NCI-H1092 (cell line): ENCODE measurements at places on chromosomes 4 and X.

GRCh38 chrX:133544115-133544514 is 128.8 kb upstream of the GPC4 start:
- DNase-seq = no peak

GRCh38 chr4:116099596-116099995 is 985.8 kb downstream of the TRAM1L1 start:
- no peak for DNase-seq

- DNase-seq = no peak
Observed at GRCh38 chrX:68647156-68647957, at the start of gene STARD8. Gene STARD8, plus strand, starts transcription at chrX:68647666. Its CDS starts 217 bp downstream, at chrX:68647883.

DNA sequence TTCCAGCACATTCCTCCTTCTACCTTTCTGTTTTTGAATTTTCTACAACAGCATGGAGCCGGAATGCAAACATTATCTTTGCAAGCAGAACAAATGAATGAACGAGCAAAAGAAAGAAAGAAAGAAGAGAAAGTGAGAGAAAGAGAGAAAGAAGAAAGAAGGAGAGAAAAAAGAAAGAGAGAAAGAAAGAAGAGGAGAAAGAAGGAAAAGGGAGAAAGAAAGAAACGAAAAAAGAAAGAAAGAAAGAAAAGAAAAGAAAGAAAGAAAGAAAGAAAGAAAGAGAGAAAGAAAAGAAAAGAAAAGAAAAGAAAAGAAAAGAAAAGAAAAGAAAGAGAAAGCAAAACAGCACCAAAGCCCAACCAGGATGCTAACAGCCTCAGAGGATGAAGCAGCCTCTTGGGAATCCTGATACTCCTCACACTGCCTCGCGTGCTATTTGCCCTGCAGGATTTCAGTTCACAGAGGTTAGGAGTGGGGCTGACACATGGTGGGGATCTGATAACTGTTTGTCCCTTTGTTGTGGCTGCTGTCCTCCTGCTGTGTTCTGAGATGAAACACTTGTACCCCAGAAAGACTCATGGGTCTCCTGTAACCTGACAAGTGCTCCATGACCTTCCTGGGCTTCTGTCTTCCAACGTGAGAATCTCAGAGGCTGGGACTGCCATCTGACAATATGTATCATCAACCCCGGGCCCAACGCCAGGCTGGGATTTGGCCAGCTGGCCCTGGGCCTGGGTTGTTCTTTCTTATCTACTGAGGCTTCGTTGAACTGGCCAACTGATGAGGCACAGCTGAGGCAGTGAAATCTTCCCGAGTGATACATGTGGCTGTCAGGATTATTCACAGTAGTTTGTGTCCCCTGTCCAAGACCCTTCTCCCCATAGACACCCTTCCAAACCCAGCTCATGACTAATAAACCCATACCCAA is 61.0 kb downstream of the SEPSECS start:
- peak; percentile 83 for DNase-seq

DNA sequence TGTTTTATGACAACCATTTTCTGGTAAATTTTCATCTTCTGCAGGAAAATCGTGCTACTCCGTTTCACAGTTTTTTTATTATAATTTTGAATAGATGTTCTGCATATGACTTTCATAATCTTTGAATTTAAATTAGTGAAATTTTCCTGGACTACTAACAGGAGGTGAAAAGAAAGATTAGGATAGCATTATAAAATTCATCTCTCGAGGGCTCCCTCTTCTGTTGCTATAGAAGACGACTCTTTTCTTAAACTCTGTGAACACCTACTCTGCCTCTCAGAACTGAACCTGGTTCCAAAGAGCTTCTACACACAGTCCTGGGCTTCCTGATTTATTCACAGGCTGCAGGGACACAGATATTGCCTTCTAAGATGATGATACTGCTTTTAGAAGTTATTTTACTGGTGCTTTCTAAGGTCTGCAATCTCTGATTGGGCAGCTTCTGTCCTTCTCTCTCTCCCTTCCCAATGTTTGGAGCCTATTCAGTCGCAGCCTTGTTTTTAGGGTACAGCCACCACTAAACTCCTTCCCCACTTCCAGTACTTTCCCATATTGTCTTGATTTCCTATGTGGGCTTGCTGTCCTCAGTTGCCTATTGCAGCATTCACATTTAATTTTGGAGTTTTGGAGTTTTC is 10.1 kb upstream of the SAP30 start:
- no peak for DNase-seq

- no peak for DNase-seq
Observed at GRCh38 chrX:38008658-38009057, 2.3 kb downstream of the SYTL5 start.

DNA sequence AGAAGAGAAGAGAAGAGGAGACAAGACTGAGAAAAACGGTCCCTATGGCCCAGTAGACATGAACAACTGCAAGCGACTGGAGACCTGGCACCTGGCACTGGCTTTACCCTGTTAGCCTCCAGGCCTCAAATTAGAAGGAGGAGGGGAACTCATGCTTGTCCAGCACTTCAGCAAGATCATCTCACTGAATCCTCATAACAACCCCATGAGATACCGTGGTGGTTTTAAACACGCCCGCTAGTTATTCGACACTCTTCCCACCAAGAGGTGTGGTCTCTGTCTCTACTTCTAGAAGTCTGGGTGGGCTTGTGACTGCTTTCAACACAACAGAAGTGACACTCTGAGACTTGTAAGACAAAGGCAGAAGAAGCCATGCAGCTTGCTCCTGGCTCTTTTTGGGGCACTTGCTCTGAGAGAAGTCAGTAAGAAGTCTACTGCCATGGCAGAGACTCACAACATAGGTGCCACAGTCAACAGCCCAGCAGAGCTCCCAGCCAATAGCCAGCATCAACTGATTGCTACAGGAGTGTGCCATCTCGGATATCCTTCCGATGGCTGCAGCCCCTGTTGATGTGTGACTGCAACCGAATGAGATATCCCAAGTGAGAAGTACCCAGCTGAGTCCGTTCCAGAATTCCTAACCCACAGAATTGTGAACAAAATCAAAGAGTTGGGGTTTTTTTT is 34.0 kb upstream of the BCOR start:
- DNase-seq = no peak

DNA sequence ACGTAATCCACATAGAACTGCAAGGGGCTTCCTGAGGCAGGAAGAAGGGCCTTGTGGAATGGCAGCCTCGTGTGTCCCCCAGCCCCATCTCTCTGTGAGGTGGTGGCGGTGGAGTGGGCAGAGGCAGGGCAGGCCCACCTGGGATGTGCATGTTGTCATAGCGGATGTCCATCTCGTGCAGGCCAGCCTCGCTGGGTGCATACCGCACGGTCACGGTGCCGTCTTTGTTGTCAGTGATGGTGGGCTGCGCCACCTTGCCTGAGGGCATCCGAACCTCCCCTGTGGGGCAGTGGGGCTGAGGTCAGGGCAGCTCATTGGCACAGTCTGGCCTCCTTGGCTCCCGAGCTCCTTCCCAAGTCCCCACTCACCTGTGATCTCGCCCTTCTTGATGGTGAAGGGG is 20.4 kb downstream of the FLNA start:
- DNase-seq = no peak

DNA sequence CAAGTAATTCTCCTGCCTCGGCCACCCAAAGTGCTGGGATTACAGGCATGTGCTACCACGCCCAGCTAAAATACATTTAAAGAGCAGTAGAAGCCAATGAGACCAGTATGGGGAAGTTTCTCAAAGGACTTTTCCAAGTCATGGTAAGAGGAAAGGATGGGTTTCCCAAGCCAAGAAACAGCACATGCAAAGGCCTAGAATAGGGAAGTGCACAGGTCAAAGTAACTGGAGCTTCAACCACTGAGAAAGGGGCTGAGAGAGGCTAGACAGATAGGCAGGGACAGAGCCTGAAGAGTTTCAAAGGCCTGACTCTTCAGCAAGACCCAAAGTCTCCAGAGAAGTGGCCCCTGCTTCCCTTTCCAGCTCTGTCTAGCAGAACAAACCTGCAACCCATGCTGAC is 162.1 kb downstream of the CORIN start:
- no peak for DNase-seq

GRCh38 chrX:130170752-130171445 is 863 bp upstream of the RAB33A start:
- peak; percentile 88 for DNase-seq

- no peak for DNase-seq
Observed at GRCh38 chrX:35699642-35700041, 98.5 kb upstream of the MAGEB16 start.

GRCh38 chr4:140059159-140059558 is 94.8 kb downstream of the MAML3 start:
- no peak for DNase-seq

GRCh38 chrX:38045538-38046096 is 39.3 kb downstream of the SYTL5 start:
- no peak for DNase-seq

GRCh38 chrX:124217304-124218251 is 114.9 kb upstream of the TEX13D start:
- no peak for DNase-seq

DNA sequence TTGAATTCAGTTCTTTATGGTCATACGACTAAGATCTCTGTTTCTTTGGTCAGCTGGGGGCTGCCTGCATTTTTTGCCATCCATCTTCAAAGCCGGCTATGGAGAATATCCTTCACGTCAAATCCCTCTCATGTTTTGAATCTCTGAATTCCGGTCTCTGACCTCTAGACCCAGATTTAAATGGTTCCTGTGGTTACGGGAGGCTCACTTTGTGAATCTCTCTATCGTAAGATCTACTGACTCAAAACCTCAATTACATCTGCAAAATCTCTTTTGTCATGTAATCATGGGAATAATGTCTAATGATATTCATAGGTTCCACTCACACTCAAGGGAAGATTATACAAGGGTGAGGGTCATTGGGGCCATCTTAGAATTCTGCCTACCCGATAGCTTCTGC is 5.7 kb upstream of the MPC1L start:
- DNase-seq = no peak

DNA sequence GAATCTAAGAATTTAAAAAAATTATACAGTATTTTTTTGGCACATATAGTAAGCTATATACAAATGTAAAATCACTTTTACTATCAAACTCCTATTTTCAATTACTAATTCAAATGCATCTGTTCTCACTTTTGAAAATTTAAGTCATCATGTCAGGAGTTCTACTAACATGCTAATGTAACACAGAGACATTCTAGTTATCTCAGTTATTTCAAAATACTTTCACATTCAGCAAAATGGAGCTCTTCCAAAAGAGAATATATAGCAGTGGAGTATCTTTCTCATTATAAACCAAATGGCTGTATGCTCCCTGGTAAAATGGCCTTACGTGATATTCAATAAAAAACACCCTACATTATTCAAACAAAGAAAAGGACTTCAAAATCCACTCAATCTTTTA is 42.3 kb downstream of the RFC1 start:
- no peak for DNase-seq

DNA sequence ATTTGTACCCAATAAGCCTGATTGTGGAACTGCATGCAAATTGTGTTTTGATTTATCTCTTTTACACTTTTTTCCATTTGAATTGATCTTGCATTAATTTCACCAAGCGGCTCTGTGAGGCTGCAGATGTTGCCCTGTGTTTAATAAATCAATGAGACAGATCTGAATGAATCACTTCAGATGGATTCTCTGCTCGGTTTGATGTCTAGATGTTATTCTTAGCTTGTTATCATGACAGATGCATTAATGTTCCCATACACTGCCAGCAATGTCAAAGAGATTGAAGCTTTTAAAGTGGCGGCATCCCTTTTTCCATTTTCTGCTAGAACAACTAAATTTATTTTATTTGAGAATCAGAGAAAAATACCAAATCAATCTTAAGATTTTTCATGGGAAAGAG is 6.3 kb downstream of the DACH2 start:
- DNase-seq = no peak

GRCh38 chrX:119552508-119552907 is 12.7 kb downstream of the STEEP1 start:
- no peak for DNase-seq

GRCh38 chr4:55125763-55126541 is 557 bp upstream of the KDR start:
- DNase-seq = no peak

GRCh38 chr4:5710961-5711478 is at the start of gene EVC:
Gene EVC, plus strand, starts transcription at chr4:5711201. Its CDS starts 180 bp downstream, at chr4:5711381.
- DNase-seq = no peak

GRCh38 chr4:118338981-118339765 is 13.6 kb downstream of the PRSS12 start:
- DNase-seq = no peak

- no peak for DNase-seq
Observed at GRCh38 chr4:122889726-122890125, 32.7 kb downstream of the NUDT6 start.

DNA sequence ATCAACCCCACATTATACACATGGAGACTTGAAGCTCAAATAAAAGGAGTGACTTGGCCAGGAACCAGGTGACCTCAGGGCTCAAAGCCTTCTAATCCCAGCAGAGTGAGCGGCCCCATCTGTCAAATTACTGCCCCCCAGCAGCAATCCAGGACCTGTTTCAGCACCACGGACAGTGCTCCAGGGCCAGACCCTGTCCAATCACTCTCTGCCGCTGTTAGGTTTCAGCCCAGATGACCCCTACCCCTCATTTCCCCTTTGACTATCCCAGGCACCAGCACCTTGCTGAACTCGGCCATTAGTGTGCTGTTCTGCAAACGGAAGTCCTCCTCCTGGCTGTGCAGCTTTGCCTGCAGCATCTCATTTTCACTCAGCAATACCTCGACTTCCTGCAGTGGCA is 5.1 kb downstream of the GRIPAP1 start:
- no peak for DNase-seq

DNA sequence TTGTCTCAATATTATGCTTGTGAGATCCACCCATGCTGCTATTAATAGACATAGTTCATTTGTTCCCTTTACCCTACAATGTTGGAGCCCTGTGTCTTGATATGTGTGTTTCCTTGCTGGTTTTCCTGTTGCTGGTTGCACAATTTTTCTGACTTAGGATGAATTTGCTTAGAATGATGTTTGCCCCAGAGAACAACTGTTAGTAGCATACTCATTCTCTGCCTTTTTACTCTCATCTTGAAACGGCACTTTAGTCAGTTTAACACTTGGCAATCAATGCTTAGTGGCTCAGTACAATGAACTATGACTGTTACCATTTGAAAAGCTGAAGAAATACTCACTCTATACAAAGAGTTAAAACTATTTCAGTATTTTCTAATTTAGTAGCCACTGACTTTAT is 158.8 kb upstream of the NDST4 start:
- DNase-seq = no peak

DNA sequence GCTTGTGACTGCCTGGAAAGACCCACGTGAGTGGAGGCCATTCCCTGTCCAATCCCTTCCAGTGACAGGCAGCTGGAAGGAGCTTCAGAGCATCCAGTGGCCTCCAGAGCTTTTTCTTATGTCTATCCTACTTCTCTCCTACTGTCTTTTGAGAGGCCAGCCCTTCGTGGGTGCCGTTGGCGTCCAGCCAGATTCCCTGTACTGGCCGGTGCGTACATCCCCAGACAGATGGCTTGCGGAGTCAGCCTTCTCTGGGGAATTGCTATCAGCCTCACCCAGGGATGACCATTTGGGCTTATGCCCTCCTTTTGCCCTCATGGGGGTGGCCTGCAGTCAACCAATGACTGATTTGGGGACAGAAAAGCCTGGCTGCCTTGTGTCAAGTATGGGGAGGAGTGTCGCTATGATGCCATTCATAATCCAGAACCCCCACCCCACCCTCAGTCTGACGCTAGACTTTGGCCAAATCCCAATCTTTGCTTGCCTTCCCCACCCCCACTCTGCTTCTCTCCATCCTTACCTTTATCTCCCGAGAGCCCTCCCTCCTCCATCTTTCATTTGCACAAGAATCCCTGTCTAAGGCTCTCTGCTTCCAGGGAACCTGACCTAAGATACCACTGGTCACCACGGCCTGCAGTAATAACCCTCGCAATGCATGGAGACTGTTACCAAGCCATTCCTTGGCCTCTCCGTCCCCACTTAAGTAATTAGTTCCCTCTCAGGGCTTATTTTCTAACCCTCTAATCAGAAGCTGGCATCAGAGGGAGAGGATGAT is 150.3 kb upstream of the BCOR start:
- no peak for DNase-seq

- peak; percentile 25 for DNase-seq
Observed at GRCh38 chr4:81499840-81500239, 28.1 kb upstream of the RASGEF1B start.
